Activated effector memory CD4-positive, alpha-beta T cell treated with Interleukin-2 at 50 U/mL for 16 hours (primary cell): ENCODE measurements at places on chromosomes 2 and 18.

GRCh38 chr2:62149708-62150107 is 46.2 kb upstream of the B3GNT2 start:
- no peak for DNase-seq

DNA sequence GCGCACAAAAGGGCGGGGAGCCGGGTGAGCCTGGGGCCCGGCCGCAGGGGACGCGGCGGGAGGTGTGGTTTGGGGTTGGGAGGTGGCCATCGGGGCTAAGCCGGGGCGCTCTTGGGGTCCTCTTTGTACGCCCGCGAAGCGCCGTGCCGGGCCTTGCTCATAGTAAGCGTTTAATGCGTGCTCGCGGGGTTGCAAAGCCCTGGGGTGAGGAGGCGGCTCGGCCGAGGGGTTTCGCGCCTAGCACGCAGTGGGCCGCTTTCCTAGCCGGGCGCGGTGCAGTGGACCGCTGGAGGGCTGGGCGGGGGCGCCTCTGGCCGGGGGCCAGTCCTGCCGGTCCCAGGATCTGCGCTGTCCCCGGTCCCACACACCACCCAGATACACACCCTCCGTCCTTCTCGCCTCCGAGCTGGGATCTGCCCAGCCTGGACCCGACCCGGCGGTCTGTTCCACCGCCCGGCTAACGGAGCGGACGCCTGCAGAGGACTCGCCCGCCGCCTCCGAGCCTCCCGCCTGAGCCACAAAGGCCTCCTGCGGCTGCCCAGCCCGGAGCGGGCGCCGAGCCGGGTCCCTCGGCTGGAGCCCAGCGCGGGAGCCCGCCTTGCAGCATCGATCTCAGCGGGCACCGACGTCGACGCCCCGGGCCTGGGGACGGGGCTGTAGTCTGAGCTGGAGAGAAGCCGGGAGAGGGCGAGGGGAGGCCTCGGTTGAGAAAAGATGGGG is 564 bp downstream of the DPYSL5 start:
- DNase-seq: no peak

DNA sequence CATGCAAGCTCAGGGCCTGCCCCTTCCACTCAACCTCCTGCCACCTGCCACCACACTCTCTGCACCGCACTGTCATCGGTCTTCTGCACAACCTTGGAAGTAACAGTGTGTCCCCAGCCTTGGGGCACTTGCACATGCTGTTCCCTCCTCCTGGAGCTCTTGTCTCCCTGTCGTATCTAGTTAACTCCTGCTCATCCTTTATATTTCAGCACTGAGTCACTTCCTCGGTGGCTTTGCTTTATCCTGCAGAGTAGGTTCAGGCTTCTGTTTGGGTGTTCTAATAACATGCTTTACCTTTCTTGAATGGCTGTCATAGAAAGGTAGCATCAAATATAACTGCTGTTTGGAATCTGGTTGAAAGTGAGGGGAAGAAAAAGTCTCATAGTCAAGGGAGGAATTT is 25.3 kb downstream of the PAX8 start:
- no peak for DNase-seq

DNA sequence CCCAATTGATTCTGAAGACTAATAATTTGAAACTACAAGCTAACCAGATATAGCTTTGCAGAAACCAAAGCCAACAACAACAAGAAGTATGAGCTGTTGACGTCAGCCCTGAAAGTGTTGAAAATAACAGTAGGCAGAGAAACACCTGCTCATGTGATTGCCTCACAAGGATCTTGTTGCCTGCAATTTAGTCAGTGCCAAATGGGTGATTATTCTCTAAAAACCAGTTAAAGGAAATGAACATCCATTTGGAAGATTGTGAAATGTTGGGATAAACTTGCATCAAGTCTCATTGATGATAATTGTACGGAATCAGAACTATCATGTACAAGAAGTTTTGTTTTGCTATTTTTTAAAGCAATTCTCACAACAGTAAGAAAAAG is 2.8 kb downstream of the CYTIP start:
- no peak for DNase-seq

GRCh38 chr2:18506883-18507509 is 53.5 kb downstream of the RDH14 start:
- DNase-seq: no peak

GRCh38 chr18:3689091-3689490 is 239.1 kb downstream of the TGIF1 start:
- DNase-seq: no peak
